ENCODE measurements at places on chromosomes 4 and X. TPM values are rescaled to one million over a fixed set of nuclear protein-coding genes. Genes with fewer than 3 reads are reported as not detected.
A peak's percentile ranks its signal among the peaks of the same experiment; 100 is the strongest.

DNA sequence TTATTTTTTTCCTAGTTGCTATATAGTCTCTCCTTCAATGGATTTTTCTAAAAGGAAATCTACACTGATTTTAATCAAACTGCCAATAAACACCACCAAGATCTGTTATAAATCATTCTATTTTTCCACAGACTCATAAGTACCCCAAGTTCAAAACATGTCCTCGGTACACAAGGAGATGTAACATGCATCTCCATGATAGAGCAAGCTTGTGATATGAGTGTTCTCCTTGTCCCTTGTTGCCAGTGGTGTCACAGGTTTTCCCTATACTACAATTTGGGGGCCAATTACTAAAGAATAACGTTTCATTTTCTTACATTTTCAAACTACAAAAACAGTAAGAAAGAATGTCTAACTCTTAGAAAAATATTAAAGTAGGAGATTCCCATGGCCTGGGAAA lies 491 bp downstream of the ARHGEF6 start:
- no peak for DNase-seq

The TCEAL6 gene
- not detected for total RNA-seq

DNA sequence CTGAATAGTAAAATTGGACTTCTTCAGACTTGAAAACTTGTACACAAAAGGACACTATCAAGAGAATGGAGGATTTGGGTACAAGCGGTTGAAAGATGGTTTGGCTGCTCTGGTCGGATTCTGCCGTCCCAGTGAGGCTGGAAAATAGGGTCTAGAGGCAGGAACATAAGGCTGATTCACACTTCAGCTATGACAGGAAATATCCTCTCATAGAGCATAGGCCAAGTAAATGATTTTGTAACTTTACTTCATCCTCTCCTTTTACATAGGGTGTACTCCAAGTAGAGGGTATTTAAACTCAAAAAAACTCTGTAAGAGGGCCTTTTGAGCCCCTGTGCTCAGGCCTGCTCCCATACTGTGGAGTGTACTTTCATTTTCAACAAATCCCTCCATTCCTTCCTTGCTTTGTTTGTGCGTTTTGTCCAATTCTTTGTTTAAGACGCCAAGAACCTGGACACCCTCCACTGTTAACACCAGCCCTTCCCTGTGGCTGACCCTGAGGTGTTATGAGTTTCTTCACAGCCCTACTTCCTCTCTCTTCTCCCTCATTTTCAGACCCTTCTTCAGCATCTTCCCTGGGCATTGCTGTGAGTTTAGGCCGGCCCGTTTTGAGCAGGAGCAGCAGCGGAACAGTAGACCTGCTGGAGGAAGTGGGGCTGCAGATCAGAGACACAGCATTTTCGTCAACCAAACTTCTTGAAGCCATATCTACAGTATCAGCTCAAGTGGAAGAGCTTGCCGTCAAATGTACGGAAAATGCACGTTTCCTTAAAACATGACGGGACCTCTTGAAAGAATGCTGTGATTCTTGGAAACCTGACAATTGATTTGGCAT lies 7.2 kb downstream of the PGAM4 start:
- no peak for DNase-seq

DNA sequence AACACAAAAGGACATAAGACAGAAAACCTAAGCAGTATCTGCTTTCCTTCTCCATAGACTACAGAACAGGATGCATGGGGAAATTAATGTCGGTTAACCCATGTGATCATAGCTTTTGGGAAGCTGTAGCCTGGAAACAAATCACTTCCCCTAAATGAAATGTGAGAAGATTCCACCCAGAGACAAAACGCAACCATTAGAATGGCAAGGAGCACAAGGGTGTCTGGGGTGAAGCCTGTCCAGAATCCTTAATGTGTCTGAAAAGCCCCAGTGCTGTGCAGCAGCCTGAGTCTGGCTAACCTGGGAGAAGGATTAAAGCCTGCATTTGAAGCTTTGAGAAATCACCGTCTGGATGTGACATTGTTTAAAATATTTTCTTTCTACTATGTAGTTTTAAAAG lies 213.3 kb downstream of the ANKRD50 start:
- no peak for DNase-seq

The PCDH19 gene
- 0.03 TPM for total RNA-seq

- DNase-seq, result no peak
These were observed 33.0 kb downstream of the PPA2 start for GRCh38 chr4:105440890-105441289.

DNA sequence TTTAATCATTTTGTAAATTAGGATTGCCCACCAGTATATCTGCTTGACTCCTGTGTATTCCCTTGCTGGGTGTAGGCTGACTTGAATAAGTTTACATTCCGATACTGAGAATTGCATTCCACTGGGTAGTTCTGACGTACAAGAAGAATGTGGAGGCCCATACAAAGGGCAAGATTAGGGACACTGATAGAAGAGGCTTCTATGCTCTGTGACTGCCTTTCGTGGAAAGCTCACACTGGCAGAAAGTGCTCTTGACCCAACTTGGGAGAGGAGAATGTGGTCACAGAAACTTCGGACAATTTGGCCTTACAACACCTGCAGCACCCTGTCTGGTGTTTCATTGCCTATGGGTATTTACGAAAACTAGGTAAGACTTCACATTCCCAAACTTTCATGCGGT lies 126.3 kb downstream of the RAPGEF2 start:
- DNase-seq, result peak; percentile 70

Data from HFFc6 (cell line).